Fibroblast of upper back skin (primary cell): ENCODE measurements at places on chromosomes 12 and 14.

DNA sequence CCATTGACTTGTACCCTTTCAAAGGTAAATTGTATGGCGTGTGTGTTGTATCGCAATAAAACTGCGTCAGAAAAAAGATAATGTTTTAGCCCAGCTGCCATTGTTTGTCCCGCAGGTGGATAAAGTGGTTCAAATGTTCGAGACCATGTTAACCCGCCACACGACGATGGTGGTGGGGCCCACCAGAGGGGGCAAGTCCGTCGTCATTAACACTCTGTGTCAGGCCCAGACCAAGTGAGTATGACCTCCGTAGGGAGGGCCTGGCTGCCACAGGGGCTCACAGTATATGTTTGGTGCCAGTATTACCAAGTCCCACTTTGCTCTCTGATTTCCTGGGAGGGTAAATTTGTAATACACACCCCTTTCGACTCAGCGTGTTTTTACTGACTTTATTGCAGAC lies 96.9 kb downstream of the DNAH10 start:
- no peak for DNase-seq

DNA sequence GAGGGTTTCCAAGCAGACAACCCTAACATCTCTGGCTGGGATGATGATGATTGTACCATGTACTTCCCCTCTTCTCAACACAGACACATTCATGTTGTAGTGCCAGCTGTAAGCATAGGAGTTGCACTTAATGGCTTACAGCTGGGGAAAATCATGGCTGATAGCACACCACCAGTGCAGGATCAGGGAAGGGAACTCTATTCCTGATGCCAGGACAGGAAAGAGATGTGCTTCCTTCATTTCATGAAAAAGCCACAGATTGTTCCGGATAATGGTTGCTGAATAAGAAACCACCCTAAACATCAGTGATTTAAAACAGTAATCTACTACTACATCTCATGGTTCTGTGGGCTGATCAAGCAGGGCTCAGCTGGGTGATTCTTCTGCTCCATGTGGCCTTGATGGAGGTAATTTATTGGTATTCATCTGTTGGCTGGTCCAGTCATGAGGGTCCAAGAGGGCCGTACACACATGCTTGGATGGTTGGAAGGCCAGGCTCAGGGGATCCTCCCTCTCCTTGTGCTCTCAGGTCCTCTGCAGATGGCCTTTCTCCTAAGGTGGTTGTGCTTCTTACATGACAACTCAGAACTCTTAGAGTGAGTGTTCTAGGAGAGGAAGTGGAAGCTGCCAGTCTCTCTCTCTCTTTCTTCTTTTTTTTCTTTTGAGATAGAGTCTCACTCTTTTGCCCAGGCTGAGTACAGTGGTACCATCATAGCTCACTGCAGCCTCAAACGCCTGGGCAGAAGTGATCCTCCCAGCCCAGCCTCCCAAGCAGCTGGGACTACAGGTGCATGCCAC lies 16.5 kb downstream of the TRAF3 start:
- no peak for DNase-seq

DNA sequence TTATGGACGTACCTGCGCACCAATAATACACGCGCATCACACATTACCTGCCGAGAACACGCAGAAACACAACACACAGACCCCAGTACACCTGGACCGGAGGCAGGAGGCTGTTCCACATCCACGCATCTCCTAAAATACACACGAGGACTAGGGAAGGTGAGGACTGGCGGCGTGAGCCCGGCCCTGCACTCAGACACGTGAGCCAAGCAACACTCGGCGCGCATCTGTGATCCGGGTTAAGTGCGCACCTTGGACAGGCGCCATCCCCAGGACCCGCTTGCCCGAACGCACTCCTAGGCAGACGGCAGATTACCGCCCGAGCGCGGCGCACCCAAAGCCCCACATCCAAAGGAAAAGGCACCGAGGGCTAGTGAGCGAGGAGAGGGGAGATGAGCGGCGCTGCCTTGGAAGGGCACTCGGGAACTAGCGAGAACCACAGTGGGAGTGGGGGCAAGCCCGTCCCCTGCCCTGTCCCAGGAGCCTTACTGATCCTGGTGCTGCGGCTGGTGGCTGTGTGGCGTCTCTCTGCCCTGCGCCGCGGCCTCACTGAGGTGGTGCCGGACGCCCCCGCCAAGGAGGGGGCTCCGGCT lies 417 bp downstream of the GLS2 start:
- DNase-seq, result no peak

- DNase-seq, result peak; percentile 96
Measured at GRCh38 chr12:108609537-108610335, 11.9 kb upstream of the TMEM119 start.

DNA sequence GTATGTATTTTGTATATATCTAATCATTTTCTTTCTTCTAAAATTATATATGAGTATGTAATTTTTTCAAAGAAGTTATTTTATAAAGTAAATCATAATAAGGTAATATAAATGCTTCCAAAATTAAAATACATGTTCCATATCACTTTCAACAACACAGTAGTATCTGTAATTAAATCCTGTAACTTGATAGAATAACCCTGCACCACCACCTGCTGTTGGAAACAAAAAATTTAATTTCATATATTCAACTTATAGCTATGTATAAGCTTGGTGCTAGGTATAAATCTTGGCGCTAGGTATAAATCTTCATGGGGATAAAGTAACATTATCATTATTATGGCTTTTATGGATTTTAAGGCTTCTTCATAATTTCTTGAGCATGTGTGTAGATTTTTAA lies 149.7 kb upstream of the DCN start:
- peak; percentile 31 for DNase-seq

DNA sequence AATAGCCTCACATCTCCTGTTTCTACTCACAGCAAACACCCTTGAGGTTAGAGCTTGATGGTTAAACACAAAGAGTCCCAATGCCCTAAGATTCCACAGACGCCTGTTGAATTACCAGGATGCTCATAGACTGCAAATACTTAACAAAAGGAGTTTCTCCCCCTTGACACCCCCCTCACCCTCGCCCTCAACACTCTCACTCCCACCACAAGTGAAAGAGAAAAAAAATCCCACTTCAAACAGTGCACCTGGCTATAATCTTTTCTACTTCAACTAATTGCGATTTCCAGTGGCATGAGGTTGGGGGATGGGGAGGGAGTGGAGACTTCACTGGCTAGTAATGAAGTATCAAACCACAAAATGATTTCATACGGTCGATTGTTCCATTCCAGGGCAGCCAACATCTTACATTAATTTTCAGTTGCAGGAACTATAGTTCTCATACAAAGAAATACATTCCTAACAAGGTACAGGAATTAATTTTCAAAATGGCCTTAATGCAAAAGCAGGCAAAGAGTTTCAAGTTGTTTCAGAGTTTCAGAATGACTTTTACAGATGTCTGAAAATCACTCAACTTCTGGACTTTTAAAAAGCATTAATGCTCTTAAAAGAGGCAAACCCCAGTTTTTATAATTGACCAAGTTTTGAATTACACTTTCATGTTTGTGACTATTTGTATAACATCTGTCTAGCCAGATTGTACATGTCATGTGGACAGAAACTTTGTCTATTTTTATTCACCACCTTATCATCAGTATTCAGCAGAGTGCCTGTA lies 390.7 kb downstream of the C12orf75 start:
- DNase-seq, result peak; percentile 89

- peak; percentile 78 for DNase-seq
Measured at GRCh38 chr14:105275267-105275946, 25.4 kb downstream of the BRF1 start.

DNA sequence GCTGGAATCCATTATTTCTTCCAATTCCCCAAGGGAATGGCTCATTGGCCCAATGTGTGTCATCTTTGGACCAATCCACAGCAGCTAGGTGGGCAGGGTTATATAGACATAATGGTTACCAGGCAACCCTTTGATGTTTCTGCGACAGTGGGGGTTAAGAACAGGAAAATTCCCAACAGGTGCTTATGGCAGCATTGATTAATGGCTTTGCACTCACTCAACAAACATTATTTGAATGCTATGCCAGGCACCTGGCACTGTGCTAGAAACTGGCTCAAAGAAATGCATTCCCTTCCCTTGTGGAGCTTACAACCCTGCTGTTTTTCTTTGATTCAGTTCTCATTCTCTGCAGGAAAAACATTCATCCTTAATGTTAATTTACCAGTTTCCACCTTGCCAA lies 1221.0 kb downstream of the AACS start:
- no peak for DNase-seq

DNA sequence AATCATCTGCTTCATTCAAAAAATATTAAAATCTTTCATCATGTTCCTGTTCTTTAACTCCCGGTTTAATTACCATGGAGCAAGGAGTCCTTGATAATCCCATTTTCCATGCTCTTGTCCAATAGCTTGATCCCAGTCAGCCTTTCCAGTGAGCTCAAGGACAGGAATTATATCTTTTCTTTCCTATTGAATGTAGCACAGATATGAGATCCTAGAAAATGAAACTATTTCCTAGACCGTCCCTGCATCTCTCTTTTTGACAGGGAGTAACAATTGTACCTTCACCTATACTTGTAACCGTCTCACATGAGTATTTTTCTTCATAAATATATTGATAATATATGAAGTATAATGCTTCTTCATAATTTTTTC lies 35.6 kb downstream of the PIK3C2G start:
- DNase-seq, result no peak

DNA sequence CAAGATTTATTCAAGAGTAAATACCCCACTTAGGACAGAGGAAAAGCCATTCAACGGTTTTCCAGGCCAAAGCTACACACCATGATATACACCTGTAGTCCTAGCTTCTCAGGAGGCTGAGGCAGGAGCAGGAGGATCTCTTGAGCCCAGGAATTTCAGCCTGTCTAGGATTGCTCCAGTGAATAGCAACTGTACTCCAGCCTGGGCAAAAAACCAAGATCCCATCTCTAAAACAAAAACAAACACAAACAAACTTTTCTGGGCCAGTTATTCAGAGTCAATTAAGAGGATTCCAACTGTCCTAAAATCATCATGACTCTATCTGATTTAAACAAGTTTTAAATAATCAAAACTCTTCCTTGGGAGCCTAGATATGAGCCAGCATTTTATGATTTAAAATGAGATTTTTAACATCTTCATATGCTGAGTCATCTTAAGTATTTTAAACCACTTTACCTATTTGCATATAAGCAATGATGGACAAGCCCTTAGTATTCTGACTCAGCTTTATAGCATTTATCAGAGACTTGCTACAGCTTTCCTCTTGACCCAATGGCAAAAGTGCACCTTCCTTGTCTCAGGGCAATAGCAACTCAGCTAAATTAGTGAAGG lies 77.1 kb downstream of the KCNMB4 start:
- peak; percentile 57 for DNase-seq

GRCh38 chr12:132551641-132552031 lies 58.7 kb downstream of the LRCOL1 start:
- DNase-seq, result no peak

GRCh38 chr14:103155010-103155409 lies 31.7 kb downstream of the TNFAIP2 start:
- DNase-seq, result no peak
